ENCODE measurements at places on chromosomes 6 and 20. TPM values are rescaled to one million over a fixed set of nuclear protein-coding genes. Genes with fewer than 3 reads are reported as not detected.

GRCh38 chr6:143821359-143821758 is 21.8 kb upstream of the LTV1 start:
- DNase-seq, result no peak

Gene ULBP3
- 4.4 TPM for polyA plus RNA-seq

DNA sequence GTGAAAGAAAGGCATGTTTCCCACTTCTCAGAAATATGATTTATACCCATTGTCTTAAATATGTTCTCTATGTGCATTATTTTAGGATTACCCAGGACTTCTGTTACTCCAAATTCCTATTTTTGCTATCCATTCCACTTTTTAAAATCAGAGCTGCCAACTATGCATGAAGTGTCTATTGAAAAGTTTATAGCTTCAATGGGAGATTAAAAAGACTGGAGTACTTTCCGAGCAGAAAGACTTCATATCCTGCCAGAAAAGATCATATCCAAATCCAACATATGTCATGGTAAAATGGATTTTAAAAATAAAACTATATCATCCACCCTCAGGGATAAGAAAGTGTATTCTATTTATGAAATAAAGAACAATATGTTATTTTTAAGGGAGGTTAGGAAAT is 212.7 kb downstream of the COL12A1 start:
- DNase-seq, result no peak

Gene PI3
- not detected for polyA plus RNA-seq

Gene LST1
- not detected for polyA plus RNA-seq

GRCh38 chr6:144853603-144854002 is 568.5 kb downstream of the UTRN start:
- no peak for DNase-seq

DNA sequence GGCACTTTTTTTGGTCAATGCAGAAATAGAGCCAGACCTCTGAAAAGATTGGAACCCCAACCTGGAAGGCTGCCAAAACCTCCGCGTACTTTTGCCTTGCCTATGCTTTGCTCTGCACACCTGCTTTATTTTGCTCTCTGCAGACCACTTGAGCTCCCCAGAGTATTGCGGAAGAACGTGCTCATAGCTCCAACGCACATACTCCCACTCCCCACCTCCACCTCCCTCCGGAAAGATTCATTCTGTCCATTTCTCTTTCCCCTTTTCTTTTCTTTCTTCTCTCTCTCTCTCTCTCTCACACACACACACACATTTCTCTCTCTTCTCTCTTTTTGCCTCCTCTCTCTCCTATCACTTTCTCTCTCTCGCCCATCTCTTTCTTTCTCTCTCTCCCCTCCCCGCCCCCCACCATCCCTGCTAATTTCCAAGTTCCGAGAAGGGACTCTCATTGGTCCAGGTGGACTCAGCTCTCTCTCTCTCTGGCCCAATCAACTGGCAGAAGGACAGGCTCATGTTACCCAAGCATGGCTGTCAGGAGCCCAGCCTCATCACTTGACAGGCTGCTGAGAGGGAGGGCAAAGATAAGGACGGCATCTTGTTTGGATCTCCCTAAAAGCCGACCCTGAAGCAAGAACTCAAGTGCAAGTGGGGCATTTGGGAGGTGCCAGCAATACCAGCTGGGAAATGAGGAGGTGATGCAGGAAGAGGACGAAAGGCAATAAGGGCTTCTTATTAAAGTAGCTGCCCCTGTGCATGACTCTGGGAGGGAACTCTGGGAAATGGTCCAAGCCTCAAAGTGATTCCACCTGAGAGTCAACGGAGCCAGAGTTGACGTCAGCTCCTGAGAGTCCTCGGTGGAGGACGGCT is 246.1 kb downstream of the LY86 start:
- no peak for DNase-seq

Gene SLC22A1
- polyA plus RNA-seq, result not detected

GRCh38 chr20:56516631-56517030 is 7.9 kb upstream of the FAM209A start:
- DNase-seq, result no peak

Measured in GM23248 (cell line).